ENCODE measurements at places on chromosomes 5 and 9.

- DNase-seq, result no peak
These were observed 147.8 kb downstream of the TMEM38B start for GRCh38 chr9:105842023-105842644.

DNA sequence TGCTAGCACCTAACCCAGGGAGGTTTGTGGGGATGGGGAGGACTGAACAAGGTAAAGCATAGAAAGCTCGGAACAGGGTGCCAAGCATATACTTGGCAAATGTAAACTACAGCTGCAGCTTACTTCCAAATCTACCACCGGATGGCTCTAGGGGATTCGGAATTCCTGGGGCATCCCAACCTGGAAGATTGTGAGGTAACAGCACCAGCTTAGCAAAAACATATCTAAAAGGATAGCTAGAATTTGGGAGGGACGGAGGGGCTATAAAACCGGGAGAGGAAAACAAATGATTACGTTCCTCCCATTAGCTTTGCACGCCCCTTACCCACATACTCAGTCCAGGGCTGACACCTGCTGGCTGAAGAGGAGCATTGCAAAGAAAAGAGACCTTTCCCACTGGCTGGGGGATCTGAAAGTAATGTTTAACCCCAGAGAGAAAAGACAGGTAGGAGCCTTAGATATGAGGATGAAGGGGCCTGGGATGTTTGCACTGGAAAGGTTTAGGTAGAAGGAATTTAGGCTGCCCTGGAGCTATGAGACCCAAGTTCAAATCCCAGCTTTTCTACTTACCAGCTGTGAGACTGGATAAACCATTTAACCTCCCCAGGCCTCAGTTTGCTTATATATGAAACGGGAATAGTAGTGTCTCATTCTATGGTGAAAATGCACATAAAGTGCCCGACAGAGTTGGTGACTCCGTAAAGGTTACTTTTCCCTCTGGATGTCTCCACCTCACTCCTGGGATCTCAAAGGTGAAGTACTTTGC, 73.6 kb downstream of the FAM114A2 start:
- DNase-seq, result no peak

- DNase-seq, result no peak
These were observed 208.9 kb upstream of the PRR16 start for GRCh38 chr5:120255214-120255613.

DNA sequence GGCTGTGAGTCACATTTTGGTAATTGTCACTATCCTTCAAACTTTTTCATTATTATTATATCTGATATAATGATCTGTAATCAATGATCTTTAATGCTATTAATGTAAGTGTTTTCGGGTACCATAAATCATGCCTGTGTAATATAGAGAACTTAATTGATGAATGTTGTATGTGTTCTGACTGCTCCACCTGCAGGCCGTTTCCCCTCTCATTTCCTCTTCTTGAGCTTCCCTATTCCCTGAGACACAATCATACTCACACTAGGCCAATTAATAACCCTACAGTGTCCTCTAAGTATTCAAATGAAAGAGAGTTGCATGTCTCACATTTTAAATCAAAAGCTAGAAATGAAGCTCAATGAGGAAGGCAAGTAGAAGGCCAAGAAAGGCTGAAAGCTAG, 420.9 kb upstream of the SGCD start:
- DNase-seq, result no peak

DNA sequence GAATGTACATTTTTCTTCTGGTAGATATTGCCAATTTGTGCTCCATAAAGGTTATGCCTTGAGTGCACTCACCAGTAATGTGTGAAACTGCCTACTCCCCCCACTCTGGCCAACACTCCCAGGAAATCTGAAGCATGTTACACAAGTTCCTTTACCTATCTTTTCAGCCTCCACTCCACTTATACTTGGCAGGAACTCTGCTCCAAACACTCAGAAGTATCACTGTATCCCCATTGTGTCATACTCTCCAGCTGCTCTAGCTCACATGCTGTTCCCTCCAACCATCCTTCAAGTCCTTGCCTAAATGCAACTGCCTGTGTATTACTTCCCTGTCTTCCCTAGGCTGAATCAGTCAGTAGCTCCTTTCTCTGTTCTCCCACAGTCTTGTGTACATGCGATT, 28.3 kb downstream of the POU4F3 start:
- DNase-seq, result no peak

GRCh38 chr5:39491210-39491609, 66.4 kb upstream of the DAB2 start:
- no peak for DNase-seq

Measured in type B pancreatic cell (in vitro differentiated cells).